Hematopoietic multipotent progenitor cell treated with erythropoietin and hydrocortisone succinate and interleukin-3 and kit ligand, for 4 days (in vitro differentiated cells): ENCODE measurements at places on chromosomes 4 and X.
A peak's percentile ranks its signal among the peaks of the same experiment; 100 is the strongest.

GRCh38 chrX:71053217-71053621, 14.9 kb downstream of the SNX12 start:
- DNase-seq, result peak; percentile 61

GRCh38 chr4:8538703-8539567, 41.3 kb upstream of the GPR78 start:
- DNase-seq, result no peak

DNA sequence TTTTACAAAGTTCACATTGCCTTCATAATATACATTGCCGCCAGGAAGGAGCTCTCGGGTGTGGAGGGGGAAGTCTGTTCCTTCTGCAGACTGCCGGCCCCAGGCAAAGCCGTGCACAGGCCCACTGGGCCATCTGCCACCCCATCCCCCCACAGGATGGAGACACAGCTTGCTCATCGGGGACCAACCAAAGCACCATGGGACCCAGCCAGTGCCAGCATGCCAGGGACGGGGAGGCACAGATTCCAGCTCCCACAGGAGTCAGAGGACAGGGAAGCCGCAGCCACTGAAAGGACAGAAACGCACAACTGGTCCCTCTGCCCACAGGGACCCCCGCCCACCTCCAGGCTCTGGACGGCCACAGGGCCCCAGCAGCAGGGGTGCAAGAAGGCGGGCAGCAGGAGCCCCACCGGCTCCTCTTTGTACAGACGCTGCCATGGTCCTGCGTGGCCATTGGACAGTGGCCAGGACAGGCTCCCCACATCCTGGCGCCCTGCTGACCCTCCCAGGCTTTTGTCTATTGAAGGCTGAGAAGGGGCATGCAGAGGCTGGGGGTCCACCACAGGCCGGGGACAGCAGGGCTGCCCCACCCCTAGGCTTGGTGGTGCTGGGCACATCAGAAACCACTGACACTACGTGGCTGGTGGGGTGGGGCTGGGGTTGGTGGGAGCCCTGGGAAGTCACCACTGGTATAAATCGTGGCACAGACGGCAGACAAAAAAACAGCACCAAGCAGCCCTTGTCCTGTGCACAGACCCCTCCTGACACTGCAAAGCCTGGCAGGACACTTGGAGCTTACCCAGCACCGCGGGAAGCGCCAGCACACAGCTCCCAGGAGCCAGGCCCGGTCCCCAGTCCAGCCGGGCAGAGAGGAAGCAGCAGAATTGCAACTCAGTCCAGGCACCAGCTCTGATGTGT, 89.0 kb downstream of the FAM53A start:
- no peak for DNase-seq

DNA sequence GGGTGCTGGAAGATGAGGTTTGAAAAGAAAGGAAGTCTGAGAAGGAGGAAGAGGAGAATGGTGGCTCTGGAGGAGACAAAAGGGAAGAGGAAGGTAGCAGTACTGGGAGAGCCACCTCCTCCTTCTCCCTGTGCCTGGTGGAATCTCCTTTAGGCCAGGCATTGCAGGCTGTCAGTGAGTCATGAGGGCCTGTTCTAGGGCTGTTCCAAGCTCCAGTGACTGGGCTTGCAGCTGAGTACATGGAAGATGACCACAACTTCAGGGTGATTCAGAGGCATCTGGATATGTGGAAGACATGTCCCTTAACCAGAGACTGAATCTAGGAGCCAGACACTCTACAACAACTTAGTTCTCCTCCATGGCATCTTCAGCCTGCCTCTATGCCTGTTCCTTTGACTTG, 107.8 kb downstream of the EFNB1 start:
- DNase-seq, result no peak

GRCh38 chr4:146255463-146255862, 41.1 kb downstream of the REELD1 start:
- DNase-seq, result no peak

DNA sequence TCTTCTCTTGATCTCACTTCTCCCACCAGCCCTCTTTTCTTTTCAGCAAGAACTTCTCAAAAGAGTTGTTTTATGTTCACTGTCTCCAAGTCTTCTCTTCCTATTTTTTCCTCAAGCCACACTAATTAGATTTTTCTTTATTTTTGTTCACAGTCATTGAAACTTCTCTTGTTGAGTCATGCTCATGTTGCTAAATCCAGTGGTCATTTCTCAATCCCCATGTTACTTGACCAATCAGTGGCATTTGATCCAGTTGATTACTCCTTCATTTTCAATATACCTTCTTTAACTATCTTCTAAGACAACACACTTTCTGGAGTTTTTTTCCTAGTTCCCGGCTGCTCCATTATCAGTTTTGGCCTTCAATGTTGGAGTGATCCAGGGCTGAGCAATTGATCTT, 103.1 kb upstream of the LSM6 start:
- DNase-seq, result no peak

- peak; percentile 4 for DNase-seq
These were observed 107.6 kb downstream of the ATXN3L start for GRCh38 chrX:13212191-13212651.
